ENCODE measurements at places on chromosomes 16 and 17.

- DNase-seq: no peak
Observed at GRCh38 chr16:55912022-55912421, 36.8 kb upstream of the CES5A start.

DNA sequence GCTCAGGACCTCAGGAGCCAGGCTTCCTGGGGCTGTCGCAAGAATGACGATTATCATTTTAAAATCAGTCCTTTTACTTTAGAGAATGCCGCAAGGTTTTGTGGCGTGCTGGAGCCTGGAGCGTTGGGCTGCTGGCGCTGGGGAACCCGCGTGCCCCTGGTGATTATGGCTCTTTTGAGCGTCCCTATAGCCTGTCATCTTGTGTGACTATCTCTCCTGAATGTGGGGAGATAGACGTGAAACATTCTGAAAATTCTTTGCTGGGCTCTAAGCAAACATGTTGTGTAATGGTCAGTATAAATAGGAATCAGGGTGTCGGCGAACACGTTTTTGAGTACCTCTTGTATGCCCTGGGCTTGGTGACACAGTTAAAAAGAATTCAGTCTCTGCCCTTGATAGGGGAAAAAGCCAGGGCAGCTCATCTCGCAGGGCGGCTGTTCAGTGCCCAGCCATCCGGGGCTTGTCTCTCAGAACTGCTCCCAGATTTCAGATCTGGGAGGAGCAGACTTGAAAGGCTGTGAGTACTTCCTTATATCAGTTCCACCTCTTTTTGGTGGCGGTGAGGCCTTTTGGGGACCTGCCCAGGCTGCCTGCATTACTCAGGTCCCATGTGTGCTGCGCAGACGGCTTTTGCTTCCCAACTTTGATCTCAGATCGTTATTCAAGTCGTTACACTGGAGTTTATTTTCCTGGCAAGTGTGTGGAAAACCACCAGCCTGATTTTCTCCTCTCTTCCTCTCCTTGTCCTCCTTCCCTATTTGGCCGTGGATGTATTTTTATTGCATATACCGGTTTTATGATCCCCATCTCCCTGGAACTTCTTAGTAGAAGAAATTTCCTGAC is 973 bp downstream of the SLC7A6 start:
- no peak for DNase-seq

- no peak for DNase-seq
Observed at GRCh38 chr16:48860341-48860740, 250.4 kb upstream of the N4BP1 start.

GRCh38 chr16:28210979-28211588 is 681 bp downstream of the XPO6 start:
- DNase-seq: peak; percentile 20

DNA sequence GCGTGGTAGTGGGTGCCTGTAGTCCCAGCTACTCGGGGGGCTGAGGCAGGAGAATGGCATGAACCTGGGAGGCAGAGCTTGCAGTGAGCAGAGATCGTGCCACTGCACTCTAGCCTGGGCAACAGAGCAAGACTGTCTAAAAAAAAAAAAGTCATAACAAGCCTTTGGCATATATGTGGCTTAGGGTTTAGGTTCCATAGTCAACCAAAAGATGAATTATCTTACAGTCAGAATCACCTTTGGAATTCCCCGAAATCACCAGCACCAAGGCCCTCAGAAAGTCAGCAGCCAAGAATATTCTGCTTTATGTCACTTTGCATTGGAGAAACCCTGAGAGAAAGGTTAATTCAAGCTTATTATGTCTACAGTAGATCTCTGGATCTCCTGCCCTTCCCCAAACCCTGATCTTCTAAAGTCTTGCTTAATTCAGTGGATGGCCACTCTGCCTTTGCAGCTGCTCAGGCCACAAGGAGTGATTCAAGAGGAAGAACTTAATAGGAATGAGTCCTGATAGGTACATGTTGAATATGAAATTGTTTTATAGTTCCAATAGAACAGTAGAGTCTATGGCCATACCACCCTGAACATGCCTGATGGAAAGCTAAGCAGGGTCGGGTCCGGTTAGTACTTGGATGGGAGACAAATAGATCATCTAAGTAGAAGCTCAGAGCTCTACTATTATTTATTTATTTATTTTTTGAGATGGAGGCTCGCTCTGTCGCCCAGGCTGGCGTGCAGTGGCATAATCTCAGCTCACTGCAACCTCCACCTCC is 196.0 kb upstream of the CACNG5 start:
- no peak for DNase-seq

- no peak for DNase-seq
Observed at GRCh38 chr17:66411520-66411919, 109.1 kb downstream of the PRKCA start.

- DNase-seq: no peak
Observed at GRCh38 chr17:65474660-65475059, 86.8 kb downstream of the AXIN2 start.

GRCh38 chr16:30409125-30410060 is 2.0 kb downstream of the ZNF771 start:
- peak; percentile 92 for DNase-seq

GRCh38 chr17:82858376-82859126 is 18.7 kb upstream of the ZNF750 start:
- DNase-seq: no peak

DNA sequence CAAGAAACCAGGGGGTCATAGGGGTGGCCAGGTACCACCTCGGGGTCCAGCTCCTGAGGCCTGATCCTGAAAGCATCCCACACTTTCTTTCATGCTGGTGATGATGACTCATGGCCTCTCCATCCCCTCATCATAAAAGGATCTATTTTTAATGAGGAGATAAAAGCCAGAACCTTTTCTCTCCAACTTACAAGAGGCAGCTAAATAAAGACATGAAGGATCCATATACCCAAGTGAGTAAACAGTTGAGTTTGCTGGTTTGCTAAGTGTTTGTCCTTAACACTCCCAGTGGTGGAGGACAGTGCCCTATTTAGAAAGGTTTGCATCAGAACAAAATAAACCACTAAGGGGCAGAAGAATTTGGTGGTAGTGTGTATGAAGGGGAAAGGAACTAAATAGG is 383.8 kb downstream of the GRIN2A start:
- DNase-seq: no peak

DNA sequence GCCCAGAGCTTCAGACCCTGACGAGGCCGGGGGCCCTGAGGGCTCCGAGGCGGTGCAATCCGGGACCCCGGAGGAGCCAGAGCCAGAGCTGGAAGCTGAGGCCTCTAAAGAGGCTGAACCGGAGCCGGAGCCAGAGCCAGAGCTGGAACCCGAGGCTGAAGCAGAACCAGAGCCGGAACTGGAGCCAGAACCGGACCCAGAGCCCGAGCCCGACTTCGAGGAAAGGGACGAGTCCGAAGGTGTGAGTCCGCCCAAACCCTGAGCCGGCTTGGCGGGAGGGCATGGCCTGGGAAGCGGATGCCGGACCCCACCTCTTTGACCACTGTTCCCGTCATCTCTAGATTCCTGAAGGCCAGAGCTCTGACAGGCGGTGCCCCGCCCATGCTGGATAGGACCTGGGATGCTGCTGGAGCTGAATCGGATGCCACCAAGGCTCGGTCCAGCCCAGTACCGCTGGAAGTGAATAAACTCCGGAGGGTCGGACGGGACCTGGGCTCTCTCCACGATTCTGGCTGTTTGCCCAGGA is 4.4 kb downstream of the NOL3 start:
- no peak for DNase-seq

GRCh38 chr17:78103311-78103710 is 25.2 kb downstream of the TMC6 start:
- no peak for DNase-seq

DNA sequence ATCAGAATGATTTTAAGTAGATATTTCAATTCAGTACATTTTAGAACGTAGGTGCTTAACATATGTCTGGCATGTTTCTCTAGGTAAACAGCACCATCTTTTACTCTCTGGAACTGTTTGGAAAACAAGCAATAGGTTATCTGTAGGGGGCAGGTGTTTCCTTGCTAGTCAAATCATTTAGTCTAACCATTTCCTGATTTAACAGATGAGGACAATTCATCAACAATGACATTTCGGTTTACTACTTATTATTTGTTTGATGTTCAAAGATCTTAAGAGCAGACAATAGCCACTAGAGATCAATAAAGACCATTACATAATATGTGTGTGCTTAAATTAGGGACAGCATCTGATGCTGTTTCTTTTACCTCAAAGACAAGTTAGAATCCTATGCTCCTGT is 173.1 kb downstream of the CEP112 start:
- peak; percentile 32 for DNase-seq

DNA sequence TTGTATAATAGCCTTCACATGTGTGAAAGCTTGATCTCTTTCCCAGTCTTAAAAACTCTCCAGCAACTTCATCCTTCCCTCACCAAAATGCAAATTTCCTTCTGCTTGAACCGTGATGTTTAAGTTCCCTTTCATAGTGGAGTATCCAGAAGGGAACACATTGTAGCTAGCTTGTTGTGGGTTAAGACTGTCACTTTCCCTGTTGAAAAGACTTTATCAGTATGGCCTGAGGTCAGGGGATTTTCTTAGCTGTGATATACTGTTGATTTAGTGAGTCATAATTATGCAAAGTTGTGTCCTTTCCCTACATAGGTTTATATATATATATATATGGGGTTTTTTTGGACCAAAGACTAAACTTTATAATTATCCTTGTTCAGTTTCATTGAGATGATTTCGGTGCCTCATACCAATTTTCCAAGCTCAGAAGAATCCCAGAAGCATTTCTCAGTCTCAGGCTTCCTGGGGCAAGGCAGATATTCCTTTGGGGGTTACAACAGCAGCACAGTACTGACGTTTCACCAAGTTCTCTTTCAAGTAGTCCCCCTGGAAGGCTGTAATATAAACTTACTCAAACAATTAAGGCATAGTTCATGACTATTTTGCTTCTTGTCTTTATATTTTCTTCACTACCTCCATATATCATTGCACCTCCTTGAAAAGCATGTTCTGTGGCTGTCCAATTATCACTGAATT is 35.7 kb downstream of the ESRP2 start:
- no peak for DNase-seq

- DNase-seq: no peak
Observed at GRCh38 chr16:10242097-10242496, 59.9 kb upstream of the GRIN2A start.

GRCh38 chr17:78953356-78954350 is 26.1 kb downstream of the LGALS3BP start:
- no peak for DNase-seq

DNA sequence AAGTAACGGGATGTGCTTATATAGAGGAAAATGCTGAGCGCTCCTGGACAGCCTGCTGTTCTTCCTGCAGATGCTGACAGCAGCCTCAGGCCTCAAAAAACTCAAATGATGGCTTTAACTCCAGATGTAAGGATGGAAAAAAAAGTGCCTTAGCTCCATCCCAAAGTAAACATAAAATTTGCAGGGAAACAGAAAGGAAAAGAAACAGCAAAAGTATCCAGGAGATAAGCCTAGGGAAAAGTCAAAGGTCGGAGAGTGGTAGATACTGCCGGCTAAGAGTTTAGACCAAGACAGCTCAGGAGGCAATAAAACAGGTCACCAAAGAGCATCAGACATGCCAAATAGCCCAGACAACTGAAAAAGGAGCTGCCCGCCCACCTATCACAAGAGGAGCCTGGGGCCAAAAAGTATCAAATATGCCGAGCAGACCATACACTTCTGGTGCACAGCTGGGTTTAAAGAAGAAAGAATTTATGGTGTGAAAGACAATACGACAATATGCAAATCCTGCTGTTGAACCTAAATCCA is 6.9 kb downstream of the KRT31 start:
- DNase-seq: no peak

GRCh38 chr16:30766933-30767284 is 4.8 kb downstream of the RNF40 start:
- DNase-seq: no peak

- no peak for DNase-seq
Observed at GRCh38 chr17:46738544-46738943, 79.9 kb downstream of the WNT3 start.
